ENCODE measurements at places on chromosomes 13 and 19. TPM values are rescaled to one million over a fixed set of nuclear protein-coding genes. Genes with fewer than 3 reads are reported as not detected.

GRCh38 chr19:6298413-6298812 lies 18.6 kb upstream of the MLLT1 start:
- no peaks in the 10 kb centered on the region for H3K36me3 ChIP-seq
- no peaks in the 10 kb centered on the region for H3K27me3 ChIP-seq
- H3K4me1 ChIP-seq = no peaks in the 10 kb centered on the region
- H3K4me3 ChIP-seq = no peak overlapping the region
- DNase-seq = no peak
- no peak overlapping the region for H3K27ac ChIP-seq

DNA sequence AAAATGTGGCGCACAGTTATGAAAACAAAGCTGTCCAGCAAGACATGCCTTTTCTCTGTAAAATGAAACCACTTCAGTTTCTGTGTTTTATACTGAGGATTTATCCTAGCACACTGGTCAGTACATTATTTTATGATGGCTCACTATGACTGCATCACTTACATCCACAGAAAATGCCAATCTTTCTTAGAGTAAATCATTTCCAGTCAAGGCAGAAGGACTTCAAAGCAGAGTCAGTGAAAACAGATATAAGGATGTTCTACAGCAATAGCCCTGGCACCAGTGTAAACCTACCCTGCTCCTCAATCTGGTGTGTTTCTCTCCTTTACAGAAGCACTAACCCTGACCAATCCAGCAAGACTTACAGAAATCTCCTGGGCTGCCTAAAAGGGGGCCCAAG lies 473.5 kb downstream of the GPC6 start:
- no peak overlapping the region for H3K4me3 ChIP-seq
- no peak overlapping the region for H3K27ac ChIP-seq
- no peaks in the 10 kb centered on the region for H3K4me1 ChIP-seq
- H3K36me3 ChIP-seq = no peaks in the 10 kb centered on the region

The LGALS7 gene
- total RNA-seq = not detected

DNA sequence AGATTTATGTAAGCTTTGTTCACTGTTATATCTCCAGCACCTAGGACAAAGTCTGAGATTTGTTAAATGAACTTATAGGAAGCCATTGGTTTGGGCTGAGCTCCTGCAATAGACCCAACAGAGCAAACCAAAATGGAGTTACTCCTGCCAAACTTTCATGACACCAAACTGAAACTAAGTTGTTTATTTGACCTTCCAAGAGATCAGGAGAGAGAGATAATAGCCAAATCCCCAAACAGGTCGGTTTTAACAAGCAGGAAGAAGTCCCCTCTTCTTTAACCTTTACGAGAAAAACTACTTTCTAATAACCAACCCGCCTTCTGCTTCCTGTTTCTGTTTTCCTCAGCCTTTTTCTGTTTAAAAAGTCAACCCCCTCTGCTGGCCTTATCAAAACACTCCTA lies 54.9 kb upstream of the ATP12A start:
- H3K27ac ChIP-seq = peak overlapping the region; percentile 60
- DNase-seq = no peak
- H3K4me3 ChIP-seq = no peak overlapping the region
- no peaks in the 10 kb centered on the region for H3K4me1 ChIP-seq

DNA sequence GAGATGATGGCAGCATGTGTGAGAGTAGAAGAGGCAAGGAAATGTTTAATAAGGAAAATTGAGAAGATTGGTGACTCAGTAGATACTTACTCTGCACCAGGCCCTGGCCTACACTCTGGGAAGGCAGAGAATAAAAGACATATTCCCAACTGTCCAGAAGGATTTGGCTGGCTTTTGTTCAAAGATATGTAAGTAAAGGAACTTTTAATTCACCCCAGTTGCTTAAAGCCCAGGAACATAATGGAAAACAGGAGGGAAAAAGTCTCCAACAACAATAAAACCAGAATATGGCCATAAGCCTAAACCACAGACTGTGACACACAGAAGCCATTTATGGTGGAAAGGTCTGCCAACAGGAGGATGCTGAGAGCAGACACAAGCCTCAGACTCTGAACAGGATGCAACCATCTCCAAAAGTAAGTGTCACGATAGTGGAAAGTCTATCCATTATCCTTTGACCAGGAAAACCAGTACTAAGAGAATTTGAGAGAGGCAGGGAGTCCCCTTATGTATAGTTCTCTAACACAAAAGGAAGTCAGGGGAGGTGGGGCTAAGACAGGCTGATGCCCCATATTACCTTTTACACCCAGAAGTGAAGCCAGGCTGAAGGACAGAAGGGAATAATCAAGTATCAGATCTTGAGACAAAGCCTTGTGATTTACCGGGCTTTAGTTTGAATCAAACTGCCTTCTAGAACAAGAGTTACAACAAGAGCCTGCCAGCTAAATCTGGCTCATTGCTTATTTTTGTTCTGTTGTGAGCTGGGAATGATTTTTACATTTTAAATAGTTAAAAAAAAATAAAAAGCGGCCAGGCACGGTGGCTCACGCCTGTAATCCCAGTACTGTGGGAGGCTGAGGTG lies 169.5 kb upstream of the STARD13 start:
- H3K4me1 ChIP-seq = no peaks in the 10 kb centered on the region
- H3K27ac ChIP-seq = peak overlapping the region; percentile 87
- no peaks in the 10 kb centered on the region for H3K36me3 ChIP-seq
- no peaks in the 10 kb centered on the region for H3K27me3 ChIP-seq
- H3K4me3 ChIP-seq = no peak overlapping the region
- no peak for DNase-seq

The IGFLR1 gene
- total RNA-seq = 1.1 TPM

Measured in uterus (tissue), 4 donors.